ENCODE measurements at places on chromosomes 16 and 17.

DNA sequence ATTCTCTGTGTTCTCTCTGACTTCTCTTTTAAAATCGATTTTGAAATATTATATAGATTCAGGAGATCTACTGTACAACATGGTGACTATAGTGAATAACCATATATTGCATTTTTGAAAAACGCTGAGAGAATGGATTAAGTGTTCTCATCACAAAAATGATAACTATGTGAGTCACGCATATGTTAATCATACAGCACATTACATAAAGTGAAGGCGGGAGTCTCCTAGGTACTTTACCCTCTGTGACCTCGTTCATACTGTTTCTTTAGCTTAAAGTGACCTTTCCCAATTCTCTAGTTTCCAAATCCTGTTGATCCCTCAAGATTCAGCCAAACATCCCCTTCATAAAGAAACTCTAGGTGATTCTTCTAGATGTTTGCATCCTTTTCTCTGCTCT lies 3.1 kb upstream of the KRTAP3-2 start:
- DNase-seq: no peak

- no peak for DNase-seq
Observed at GRCh38 chr16:54444851-54445458, 158.4 kb upstream of the IRX3 start.

GRCh38 chr16:87347932-87348615 lies 30.9 kb upstream of the C16orf95 start:
- DNase-seq: no peak

DNA sequence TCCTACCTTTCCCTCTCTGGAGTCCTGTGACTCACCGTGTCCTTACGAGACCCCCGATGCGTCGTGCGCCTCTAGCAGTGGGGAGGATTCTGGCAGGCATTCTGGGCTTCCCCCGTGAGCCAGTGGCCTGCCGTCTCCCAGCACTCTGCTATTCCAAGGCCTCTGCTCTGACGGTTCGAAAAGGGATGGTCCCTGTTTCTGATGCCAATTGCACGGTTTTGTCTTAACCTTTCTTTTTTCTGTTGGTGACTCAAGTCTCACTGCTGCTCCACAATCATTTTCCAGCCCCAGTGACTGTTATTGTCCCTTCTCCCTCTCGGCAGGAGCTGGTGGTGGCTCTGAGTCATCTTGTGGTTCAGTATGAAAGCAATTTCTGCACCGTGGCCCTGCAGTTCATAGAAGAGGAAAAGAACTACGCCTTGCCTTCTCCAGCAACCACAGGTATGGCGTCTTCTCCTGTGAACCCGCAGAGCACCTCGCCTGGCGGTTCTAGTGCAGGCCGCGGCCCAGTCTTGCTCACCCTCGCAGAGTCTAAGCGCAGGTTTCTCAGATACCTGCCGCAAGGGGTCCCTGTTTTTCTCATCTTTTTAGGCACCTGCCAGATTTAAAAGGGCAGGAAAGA lies 100.1 kb upstream of the CHMP6 start:
- DNase-seq: peak; percentile 91

DNA sequence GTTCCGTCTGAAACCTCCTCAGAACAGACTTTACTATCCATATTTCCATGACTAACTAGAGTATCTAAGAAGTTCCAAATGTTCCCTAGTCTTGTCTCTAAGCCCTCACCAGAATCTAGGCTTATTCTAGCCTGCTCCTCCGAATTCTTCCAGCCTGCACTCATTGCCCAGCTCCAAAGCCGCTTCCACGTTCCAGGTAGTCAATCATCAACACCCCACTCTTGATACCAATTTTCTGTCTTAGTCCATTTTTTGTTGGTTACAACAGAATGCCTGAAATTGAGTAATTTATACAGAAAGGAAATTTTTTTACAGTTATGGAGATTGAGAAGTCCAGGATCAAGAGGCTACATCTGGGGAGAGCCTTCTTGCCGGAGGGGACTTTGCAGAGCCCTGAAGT lies 21.1 kb downstream of the SLC38A8 start:
- DNase-seq: no peak

DNA sequence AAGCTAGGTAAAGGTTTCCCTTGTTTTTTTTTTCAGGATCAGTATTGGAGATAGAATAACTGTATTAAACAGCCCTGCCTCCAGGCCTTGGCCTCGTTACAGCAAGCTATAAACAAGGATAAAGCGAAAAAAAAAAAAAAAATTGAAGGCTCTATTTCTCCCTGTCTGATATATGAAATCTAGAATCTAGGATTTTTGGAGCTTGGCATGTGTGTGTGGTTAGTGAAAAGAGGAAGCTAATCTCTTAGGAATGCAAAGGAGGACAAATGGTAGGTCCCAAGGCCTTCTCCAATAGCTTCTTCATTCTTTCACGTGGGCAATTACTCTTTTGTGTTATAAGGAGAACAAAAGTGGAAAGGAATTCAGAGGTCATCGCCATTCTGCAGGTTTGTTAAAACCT lies 470.3 kb downstream of the TMEM114 start:
- no peak for DNase-seq

DNA sequence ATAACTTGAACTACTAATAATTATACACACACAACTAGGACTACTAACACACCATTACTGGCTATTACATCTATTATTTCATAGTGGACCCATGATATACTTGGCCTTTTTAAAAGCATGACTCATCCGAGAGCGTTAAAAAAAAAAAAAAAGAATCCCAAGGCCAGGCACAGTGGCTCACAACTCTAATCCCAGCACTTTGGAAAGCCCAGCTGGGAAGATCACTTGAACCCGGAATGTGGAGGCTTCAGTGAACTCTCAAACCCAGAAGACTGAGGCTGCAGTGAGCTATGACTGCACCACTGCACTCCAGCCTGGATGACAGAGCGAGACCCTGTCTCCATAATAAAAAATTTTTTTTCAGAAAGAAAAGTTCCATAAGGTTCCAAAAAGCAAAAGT lies 3.1 kb downstream of the GLG1 start:
- no peak for DNase-seq

- no peak for DNase-seq
Observed at GRCh38 chr17:63838631-63839171, 3.8 kb downstream of the SMARCD2 start.

All from CD4-positive, alpha-beta T cell treated with Interleukin-15 for 4 hours (primary cell).